Endodermal cell (in vitro differentiated cells): ENCODE measurements at places on chromosomes 5 and 9.

GRCh38 chr9:109967651-109968642, 187.9 kb downstream of the PALM2AKAP2 start:
- DNase-seq: no peak

DNA sequence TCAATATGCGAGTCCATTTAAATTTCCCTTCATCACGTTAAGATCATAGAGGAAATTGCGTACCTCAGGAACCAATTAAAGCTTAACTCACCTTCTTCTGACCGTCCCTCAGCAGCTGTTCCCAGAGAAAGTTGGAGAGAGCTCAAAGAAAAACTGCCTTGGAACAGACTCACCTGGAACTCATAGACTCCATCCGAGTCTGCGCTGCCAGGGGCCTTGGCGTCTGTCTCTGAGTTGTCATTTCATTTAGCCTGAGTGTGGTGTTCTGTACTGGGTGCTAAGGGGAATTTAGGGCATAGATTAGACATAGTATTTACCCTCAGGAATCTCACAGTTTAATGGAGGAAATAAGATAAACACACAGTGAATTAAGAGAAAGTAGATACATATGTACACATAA, 892.7 kb downstream of the TLE1 start:
- no peak for DNase-seq

DNA sequence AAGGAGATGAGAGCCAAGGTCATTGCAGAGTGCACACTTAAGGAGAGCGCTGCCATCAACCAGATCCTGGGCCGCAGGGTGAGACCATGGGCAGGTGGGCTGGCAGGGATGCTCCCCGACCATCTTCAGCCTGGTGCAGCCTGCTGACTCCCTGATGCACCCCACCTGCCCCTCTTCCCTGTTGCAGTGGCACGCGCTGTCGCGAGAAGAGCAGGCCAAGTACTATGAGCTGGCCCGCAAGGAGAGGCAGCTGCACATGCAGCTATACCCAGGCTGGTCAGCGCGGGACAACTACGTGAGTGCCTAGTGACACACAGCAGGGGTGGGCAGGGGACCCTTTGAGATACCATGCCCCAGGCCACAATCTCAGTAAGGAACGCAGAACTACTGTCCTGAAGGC, 28.3 kb downstream of the TCF7 start:
- peak; percentile 41 for DNase-seq

DNA sequence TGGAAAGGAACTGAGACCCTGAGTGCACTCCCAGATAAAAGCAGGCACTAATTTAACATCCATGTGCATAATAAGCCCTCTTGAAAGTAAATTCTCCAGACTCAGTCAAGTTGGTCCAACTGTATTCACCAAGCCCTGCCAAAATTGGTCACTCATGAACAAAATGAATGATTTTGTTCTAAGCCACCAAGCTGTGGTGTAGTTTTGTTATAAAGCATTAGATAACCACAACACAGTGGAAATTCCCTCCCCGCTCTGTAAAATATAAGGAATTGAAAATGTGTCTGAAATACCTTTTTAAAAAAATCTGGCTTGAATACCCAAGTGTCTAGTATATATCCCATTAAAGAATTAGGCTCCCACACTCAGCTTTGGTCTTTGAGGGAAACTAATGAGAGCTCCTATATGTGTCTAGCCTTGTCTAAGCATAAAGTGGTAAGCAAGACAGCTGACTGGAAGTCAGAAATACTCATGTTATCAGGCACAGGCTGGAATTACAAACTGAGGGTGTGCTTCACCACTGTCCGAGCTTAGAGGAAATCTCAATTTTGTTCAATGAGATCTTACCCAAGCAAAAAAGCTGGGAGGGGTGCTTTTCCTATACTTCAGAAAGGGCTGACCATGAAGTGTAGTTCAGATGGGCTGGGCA, 33.2 kb downstream of the IDNK start:
- no peak for DNase-seq

GRCh38 chr5:139738193-139739149, 57.1 kb upstream of the PSD2 start:
- no peak for DNase-seq

- DNase-seq: no peak
Observed at GRCh38 chr5:160637357-160638090, 214.5 kb downstream of the ATP10B start.

- DNase-seq: peak; percentile 63
Observed at GRCh38 chr9:109013679-109014607, 644 bp upstream of the CTNNAL1 start.

DNA sequence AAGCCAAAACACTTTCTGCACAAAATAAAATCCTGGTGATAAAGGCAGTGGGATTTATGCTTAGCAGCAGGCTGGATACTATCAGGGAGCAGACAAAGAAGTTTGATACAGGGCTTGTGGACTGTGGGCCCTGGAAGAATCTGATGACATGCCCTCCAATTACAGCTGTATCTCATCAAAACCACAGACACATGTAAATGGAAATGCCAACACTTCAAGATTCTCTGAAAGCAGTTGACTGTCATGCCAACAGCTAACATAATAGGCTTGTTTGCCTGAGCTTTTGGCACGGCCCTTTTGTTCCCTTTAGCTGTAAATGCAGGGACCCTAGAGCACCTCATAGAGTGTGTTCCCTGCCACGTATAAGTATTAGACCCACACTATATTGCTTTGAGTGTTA, 114.4 kb downstream of the STK32A start:
- no peak for DNase-seq

- no peak for DNase-seq
Observed at GRCh38 chr5:102139029-102139428, 157.1 kb downstream of the SLCO4C1 start.

DNA sequence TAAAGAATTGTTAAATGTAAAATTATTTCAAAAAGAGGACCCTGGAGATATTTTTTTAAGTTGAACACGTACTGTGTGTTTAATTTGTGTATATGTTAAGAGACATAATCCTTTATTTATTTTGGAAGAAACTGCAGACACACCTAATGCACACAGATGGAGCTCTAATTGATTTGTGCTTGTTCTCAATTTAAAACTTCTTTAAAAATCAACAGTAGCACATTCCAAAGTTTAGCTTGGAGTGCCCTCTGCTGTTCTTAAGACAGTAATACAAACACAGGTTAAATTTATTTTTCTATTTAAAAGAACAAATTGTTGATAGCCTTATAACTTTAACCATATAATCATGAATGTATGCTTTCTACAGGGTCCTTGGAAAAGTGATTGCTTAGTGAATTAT, 277.6 kb upstream of the ADAMTS16 start:
- DNase-seq: no peak

GRCh38 chr5:66553916-66554575, 42.1 kb upstream of the MAST4 start:
- DNase-seq: no peak

DNA sequence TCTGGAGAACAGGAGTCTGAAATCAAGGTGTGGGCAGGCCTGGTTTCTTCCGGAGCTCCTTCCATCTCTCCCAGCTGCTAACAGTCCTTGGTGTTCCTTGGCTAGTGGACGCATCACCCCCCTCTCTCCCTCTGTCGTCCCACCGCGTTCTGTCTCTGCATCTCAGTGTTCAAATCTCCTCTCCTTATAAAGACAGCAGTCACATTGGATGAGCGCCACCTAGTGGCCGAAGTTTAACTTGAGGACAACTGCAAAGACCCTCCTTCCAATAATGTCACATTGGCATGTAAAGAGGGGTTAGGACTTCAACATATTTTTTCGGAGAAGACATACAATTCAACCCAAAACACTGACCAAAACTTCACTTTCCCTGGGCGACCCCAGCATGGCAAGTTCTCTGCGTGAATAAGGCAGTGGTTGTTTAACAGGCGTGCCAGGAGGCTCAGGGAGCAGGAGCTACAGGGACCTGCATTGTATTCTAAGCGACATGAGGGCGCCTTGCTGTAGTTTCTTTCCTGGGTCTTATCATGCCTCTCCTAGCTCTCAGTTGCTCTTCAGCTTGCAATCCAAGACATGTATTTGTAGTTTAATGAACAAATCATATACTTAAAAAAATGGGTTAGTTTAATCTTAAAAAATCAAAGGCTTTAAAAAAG, 27.9 kb upstream of the BASP1 start:
- DNase-seq: peak; percentile 95

DNA sequence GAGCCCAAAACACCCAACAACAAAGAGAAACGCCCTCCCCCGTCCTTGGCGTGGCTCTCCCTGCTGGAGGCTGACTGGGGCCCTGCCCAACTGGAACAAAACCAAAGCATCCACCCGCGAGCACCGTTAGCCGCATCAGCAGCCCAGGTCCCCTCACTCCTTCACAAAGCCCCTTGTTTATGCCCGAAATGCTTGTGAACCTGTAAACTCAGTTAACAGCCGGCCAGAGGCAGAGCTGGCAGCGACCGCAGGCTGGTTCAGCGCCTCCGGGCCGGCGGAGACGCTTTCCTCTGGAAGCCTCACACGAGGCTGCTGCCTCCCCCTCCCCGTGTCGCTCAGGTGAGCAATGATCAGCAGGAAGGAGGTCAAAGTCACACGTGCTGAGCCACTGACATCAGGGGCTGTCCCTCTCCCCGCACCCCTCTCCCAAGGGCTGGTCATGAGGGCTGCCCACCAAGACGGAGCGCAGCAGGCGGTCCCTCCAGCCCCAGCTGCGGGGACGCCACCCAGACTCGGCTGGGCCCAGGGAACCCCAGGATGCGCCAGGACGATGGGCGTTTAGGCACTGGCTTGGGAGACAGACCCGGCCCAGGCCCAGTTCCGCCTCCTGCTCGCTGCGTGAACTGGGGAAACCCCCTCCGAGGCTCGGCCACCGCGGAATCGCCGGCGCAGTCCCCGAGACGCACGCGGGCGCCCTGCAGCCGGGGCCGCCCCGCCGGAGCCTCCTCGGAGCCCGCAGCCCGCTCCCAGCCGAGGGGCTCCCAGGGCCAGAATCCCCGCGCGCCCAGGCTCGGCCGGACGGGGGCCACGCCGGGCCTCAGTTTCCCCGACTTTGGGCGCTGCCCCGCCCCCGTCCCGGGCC, 563 bp downstream of the SNAPC4 start:
- peak; percentile 60 for DNase-seq

GRCh38 chr5:106510321-106510720, 1160.4 kb downstream of the EFNA5 start:
- DNase-seq: no peak

DNA sequence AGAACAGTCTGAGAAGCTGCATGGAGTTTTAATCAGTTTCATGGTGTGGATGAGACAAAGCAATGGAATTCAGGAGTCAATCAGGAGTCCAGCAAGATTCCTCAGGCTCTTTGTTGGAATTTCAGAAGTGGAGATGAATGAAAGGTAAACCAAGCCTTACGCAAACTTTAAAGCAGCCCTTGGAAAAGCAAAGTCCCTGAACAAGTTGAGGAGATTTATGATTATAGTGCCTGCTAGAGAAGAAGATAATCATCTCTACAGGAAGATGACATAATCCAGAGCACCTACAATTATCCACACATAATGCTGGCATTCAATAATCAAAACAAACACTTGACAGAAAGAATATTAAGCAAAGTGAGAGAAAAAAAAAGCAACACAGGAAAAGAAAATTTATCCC, 1380.1 kb upstream of the NUDT12 start:
- no peak for DNase-seq

GRCh38 chr5:158409507-158409906, 550.6 kb upstream of the CLINT1 start:
- DNase-seq: no peak
